ENCODE measurements at places on chromosomes 16 and 17.
A peak's percentile ranks its signal among the peaks of the same experiment; 100 is the strongest.

GRCh38 chr17:62658136-62658920 lies 30.9 kb downstream of the MRC2 start:
- no peak for DNase-seq

DNA sequence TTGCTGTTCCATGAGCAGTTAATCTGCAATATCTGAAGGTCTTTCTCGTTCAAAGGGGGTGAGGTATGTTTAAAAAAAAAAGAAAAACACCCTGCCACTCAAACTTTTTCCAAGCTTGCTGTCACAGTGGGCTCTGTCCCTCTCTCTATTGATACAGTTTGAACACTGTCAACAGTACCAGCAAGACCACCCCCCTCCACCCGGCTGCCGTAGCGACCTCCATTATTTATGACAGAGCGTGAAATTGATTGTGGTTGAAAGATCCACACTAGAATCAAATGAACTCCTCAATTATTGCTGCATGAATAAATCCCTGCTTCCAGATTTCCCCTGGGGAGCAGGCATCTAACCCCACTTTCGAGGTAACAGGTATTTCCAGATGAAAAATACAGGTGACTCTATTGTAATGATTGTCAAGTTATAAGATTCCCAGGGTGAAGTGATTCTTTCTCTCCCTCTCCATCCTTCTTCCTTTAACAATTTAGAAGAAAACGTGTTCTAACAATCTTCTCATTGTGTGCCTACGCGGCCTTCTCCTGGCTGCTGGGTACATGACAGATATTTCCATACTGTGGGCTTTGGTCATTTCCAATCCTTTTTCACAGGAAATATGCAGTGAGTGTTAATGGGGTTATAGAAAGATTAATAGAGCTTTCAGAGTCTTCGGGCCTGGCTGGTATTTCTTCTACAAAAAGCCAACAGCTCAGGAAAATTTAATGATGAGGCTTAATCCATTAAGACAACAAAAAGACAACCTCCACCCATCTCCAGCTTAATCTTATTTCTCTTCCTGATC lies 135.7 kb upstream of the C16orf82 start:
- no peak for DNase-seq

DNA sequence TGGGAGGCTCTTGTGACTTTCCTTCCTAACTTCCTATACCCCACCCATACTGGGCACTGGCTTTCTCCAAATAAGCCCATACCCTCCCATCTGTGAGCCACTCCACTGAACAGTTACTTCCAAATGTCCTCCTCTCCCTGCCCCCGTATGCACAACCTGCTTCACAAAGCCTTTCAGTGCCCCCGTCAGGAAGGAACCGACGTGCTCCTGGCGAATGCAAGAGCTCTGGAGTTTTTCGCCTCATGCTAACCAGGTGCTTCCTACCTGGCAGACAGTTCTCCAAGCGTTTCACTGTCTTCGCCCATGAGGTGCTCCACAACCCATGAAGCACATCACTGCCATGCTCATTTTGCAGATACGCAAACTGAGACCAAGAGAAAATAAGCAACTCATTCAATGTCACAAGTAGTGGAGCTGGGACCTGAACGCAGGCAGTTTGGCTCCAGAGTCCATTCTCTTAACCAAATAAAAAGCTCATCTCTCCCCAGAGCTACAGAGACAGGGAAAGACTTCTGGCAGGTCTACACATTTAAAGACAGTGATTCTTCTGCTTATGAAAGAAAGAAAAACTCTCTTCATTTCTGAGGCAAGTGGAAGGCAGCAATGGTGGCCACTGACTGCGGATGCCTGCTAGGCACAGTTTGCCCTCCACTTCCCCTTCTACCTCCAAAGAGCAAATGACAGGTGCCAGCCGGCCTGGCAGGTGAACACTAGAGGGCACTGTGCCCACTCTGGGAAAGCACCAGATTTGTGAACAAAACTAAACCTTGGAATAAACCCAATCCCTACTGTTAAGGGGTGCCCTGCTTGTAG lies 23.8 kb downstream of the SPHK1 start:
- no peak for DNase-seq

- no peak for DNase-seq
Measured at GRCh38 chr16:74738816-74739215, 35.8 kb downstream of the FA2H start.

GRCh38 chr17:28967221-28968135 lies 16.2 kb upstream of the PHF12 start:
- no peak for DNase-seq

GRCh38 chr17:38745545-38745944 lies 2.6 kb downstream of the PCGF2 start:
- DNase-seq, result no peak

GRCh38 chr16:16118337-16118736 lies 105.0 kb downstream of the ABCC6 start:
- DNase-seq, result no peak

- no peak for DNase-seq
Measured at GRCh38 chr16:24853169-24853824, 7.5 kb downstream of the SLC5A11 start.

GRCh38 chr17:5405400-5405799 lies 14.1 kb downstream of the NUP88 start:
- DNase-seq, result no peak

GRCh38 chr17:56142781-56143180 lies 10.5 kb upstream of the ANKFN1 start:
- no peak for DNase-seq

DNA sequence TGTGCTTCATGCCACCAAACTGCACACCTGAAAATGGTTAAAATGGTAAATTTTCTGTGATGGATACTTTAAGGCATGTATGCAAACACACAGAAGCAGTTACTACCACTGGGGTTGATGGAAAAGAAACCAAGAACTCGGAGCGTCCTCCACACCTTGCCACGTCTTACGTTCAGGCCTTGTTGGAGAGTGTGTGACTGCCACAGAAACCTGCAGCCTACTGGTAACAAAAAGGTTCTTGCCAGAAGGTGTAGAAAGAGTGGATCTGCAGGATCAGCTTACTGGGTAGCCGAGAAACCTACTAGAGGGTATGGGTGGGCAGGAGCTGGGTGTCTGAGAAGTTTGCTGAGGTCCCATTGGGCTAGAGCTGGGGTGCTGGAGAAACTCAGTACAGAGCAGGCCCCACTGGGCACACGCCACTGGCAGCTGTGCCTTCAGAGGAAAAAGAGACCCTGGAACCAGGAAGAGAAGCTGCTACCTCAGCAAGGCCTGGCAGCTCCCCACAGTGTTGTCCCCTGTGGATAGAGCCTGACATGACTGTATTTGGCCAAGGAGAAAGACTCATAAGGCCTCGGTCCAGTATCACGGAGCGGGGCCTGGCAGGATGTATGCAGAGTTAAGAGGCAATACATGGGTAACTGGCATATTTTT lies 204.6 kb downstream of the SEC14L1 start:
- DNase-seq, result no peak

DNA sequence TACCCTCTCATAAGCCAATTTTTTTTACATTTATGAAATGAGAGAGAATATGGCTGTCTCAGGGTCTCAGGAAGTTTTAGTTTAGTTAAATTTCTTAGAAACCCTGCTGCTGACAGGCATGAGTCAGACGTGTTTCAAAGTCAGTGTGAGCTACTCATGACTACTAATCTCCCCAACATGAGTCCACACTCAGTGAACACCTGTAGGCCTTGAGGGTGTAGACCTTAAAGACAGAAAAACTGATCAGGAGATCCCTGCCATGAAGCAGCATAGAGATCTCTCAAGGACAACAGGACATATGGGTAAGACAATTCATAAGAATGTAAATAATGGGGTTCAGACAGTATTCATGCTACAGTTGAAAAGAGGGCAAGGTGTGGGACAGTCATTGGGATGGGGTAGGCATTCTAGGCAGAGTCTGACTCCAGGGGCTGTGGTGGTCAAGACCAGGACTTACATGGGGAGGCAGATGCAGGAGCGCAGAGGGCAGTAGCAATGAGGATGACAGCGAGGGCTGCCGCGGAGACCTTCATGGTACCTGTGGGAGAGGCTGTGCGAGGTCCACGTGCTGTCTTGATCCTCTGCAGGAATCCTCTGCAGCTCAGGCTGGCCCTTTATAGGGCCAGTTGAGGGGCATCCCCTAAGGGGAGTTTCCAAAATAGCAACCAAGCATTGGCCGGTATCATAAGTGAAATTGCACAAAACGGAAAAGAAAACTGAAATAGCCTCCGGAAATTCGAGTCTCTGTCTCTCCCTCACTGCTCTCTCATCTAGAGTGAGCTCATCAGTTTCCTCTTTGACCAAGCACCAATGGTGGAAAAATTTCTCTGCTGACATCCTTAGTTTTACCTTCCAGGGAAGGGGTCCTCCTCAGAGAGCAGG lies at the start of gene CCL5:
Gene CCL5 (minus strand): TSS at position 588 of the 882 bp plus-strand sequence.
- no peak for DNase-seq

- DNase-seq, result no peak
Measured at GRCh38 chr16:87571868-87572244, 30.5 kb upstream of the JPH3 start.

GRCh38 chr17:63070031-63070430 lies 104.0 kb downstream of the TANC2 start:
- DNase-seq, result no peak

DNA sequence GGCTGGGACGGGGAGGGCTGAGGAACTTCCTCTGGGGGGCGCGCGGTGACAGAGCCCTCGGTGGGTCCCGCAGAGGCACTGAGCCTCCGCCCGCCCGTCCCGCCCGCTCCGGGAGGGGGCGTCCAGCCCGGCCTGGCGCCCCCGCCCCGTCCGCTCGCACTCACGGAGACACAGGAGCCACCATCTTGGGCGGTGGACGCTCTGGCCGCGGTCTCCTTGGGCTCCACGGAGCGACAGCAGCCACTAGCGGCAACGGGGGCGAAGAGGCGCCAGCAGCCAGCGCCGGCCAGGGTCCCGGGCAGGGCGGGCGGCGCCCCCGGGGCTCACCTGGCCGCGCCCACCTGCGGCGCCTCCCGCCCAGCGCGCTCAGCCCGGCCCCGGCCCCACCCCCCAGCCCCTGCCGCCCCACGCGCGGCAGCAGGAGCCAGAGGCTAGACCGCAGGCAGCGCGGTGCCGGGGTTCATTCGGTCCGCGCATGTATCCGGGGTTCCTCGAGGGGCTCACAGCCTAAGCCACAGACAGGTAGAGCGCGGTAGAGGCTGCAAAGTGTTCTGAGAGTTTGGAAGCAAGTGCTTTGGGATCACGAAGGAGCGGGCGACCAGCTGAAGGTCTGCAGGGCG lies at the start of gene C17orf113:
Gene C17orf113 (minus strand): TSS at position 209 of the 620 bp plus-strand sequence. CDS start 7,225 bp downstream, outside the sequence.
- peak; percentile 45 for DNase-seq

GRCh38 chr16:23137818-23138217 lies 11.4 kb downstream of the USP31 start:
- no peak for DNase-seq

GRCh38 chr17:61481421-61481820 lies 29.2 kb downstream of the TBX4 start:
- DNase-seq, result no peak

DNA sequence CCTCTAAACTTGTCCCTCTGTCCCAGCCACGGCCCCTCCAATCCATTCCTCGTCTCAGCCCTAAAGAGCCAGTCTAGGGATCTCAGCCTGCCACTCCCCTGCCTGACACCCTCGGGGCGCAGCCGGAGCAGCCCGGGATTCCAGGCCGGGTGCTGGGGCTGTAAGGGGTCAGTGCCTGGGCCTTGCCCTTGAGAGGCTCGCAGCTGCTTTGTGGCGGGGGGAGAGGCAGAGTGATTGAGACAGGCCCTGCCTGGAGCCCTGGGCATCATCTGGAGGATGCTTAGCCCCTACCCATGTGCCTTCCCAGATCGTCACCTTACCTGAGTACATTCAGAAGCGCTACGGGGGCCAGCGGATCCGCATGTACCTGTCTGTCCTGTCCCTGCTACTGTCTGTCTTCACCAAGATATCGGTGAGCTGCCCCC lies 8.3 kb downstream of the SLC5A10 start:
- DNase-seq, result no peak

- no peak for DNase-seq
Measured at GRCh38 chr16:59238246-59238645, 504.1 kb upstream of the GOT2 start.

GRCh38 chr16:4245077-4245791 lies 3.4 kb upstream of the SRL start:
- no peak for DNase-seq

DNA sequence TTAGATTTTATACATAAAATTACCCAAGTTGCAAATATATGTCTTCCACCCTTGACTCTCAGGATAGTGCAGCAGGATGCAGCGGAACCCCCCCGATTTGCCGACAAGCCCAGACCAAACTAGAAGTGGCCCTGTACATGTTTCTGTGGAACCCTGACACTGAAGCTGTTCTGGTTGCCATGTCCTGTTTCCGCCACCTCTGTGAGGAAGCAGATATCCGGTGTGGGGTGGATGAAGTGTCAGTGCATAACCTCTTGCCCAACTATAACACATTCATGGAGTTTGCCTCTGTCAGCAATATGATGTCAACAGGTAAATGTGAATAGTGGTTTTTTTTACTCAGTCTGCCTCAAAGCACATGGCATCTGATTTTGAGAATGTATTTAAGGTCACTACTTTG lies 70.7 kb downstream of the OMG start:
- no peak for DNase-seq

- no peak for DNase-seq
Measured at GRCh38 chr17:4636474-4637100, 4.9 kb downstream of the ALOX15 start.

- no peak for DNase-seq
Measured at GRCh38 chr16:83681381-83681956, 126.3 kb upstream of the HSBP1 start.

GRCh38 chr16:6642271-6642670 lies 690.4 kb upstream of the RBFOX1 start:
- DNase-seq, result no peak

- no peak for DNase-seq
Measured at GRCh38 chr17:7626307-7626706, 1.3 kb downstream of the SAT2 start.

- DNase-seq, result no peak
Measured at GRCh38 chr16:4850211-4850610, 2.9 kb downstream of the UBN1 start.

- peak; percentile 65 for DNase-seq
Measured at GRCh38 chr17:15261802-15262290, 3.3 kb downstream of the PMP22 start.

DNA sequence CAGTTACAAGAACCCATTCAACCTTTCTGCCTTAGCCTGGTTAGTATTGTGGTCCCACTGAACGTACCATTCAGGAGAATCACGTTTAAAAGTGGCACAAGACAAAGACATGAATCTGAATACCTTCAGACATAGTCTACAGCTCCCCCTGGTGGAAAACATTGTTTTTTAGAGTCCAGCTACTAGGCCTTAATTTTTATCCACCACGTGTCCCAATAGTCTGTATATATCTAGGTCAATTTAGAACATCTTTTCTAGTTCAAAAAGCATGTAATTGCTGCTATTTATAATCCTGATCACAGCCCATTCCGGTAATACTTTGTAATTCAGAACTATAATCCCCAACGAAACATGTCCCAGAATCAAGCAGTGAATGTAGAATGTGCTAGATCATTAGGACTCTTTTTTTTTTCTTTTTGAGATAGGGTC lies 13.7 kb upstream of the GUCY2D start:
- DNase-seq, result peak; percentile 81

DNA sequence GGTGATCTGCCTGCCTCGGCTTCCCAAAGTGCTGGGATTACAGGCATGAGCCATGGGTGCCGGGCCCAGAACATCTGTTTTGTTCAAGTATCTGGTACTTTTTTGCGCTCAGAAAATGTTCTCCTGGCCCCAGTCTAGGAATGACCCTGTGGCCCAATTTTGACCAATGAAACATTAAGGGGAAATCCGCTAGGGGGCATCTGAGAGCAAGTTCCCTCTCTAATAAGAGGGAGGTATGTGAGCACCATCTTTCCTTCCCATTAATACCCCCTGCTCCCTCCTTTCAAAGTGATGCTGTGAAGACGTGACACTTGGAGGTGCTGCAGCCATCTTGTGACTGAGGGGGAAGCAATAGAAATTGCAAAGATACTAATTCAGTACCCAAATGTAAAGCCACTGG lies 16.5 kb upstream of the CLEC3A start:
- no peak for DNase-seq
